ENCODE measurements at places on chromosomes 16 and 17. TPM values are rescaled to one million over a fixed set of nuclear protein-coding genes. Genes with fewer than 3 reads are reported as not detected.

DNA sequence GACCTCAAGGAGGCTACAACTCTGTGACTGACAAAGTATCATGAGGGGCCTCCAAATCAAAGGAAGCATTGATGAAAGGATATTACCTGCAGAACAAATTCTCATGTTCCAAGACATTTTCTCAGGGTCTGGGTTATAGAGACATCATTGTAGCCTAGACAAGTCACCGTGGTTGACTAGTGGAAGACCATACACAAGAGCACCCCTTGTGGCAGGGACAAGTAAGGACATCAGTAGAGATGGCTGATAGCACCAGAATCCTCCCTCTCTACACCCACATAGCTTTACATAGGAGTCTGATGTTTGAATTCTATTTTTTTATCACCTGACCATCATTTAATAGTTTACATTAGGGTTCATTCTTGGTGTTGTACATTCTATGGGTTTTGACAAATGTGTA lies 32.5 kb upstream of the CDH8 start:
- DNase-seq = no peak

DNA sequence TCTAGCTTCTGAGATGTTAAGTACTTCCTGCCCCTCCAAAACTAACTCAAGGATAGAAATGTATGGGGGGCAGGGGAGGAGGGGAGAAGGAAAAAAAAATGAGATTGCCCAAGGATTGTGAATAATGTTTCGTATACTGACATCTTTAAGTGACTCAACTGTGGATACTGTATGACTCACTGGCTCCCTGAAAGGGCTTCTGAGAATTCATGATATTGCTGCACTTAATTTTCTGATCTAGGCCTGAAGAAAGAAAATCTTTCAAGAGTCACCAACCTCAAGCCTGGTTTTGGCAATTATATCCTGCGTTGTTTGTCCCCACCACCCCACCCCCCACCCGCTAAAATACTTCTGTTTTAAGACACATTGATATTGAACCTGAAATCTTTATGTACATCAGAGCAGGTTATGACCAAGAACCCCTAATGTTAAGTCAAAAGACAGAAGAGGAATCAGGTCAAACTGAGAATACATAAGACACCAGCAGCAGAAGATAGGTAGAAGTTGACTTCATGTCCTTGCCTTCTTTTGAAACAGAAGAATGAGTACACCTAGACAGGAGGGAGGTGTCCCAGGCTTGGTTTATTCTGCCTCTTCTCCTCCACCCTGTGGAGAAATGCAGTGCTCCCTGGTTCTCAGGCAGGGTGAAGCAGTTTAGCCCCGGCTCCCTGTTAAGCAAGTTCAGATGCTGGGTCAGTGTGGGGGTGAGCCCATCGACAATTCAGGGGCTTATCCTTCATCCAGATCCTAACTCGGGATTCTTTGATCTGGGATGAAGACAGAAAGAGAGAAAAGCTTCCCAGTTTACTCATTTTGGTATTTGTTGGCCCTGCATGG lies 3.3 kb upstream of the FBXL20 start:
- DNase-seq = no peak

TRPV3 gene
- total RNA-seq = 3.0 TPM

IKZF3 gene
- 5.5 TPM for total RNA-seq

TP53TG3 gene
- total RNA-seq = not detected

GRCh38 chr17:5897275-5897911 lies 172.8 kb upstream of the WSCD1 start:
- no peak for DNase-seq

DNA sequence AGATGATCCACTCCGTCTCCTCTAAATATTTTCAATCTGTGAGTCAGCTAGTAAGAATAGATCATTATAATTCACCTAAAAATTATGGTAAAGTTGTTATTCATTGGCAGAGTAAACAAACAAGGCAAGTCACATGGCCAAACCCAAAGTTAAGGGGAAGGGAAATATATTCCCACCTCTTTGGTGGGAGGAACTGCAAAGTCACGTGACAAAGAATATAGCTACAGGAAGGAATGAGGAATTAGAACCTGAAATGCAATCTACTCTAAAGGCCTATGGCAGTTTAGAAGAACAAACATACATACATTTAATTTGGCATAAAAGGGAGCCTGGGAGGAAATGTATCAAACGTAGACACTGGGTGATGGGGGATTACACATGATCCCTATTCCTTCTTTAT lies 48.9 kb downstream of the NOG start:
- DNase-seq = no peak

SLC12A3 gene
- total RNA-seq = not detected

- DNase-seq = no peak
Observed at GRCh38 chr16:51031598-51031997, 119.5 kb downstream of the SALL1 start.

DNA sequence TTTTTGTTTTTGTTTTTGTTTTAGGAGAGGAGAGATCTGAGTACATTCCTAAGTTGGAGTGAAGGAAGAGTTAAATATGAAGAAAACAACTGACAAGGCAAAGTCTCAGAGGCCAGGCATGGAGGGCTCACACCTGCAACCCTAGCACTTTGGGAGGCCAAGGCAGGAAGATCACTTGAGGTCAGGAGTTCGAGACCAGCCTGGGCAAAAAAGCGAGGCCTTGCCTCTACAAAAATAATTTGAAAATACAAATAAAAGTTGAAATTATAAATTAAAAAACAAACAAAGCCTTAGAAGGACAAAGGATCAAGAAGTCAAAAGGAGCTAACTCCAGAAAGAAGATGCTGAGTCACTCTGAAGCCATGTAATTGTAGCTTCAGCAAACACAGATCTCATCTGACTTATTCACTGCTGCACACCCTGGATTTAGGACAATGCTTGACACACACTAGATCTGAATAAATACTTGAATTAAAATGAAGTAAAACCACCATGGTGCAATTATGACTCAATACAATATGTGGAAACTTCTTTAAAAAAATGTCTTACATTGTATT lies 9.1 kb downstream of the CEP20 start:
- DNase-seq = no peak

Data from omental fat pad (tissue), 4 donors.